Osteocyte (in vitro differentiated cells): ENCODE measurements at places on chromosomes 16 and 17. TPM values are rescaled to one million over a fixed set of nuclear protein-coding genes. Genes with fewer than 3 reads are reported as not detected.

DNA sequence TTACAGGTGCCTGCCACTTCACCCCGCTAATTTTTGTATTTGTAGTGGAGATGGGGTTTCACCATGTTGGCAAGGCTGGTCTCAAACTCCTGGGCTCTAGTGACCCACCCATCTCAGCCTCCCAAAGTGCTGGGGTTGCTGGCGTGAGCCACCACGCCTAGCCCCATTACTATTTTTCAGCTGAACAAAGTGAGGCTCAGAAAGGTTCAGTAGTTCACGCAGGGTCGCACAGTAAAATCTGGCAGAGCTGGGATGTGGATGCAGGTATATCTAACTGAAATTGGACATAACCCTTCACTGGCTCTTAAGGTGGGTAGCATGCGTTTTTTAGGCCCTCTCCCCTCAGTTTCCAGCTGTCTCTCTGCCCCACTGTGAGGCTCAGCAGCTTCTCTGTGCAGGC is 7.2 kb downstream of the AQP8 start:
- DNase-seq = no peak

- no peak for DNase-seq
These were observed 2.0 kb downstream of the GPRC5B start for GRCh38 chr16:19882646-19883045.

GRCh38 chr17:16001226-16001897 is 1.7 kb downstream of the TTC19 start:
- no peak for DNase-seq

- DNase-seq = no peak
These were observed 24.4 kb upstream of the GPT2 start for GRCh38 chr16:46859719-46860152.

The PPY gene
- total RNA-seq = not detected in 2 replicates

- peak; percentile 32 for DNase-seq
These were observed 2.6 kb downstream of the ANKRD40CL start for GRCh38 chr17:50764734-50765149.

DNA sequence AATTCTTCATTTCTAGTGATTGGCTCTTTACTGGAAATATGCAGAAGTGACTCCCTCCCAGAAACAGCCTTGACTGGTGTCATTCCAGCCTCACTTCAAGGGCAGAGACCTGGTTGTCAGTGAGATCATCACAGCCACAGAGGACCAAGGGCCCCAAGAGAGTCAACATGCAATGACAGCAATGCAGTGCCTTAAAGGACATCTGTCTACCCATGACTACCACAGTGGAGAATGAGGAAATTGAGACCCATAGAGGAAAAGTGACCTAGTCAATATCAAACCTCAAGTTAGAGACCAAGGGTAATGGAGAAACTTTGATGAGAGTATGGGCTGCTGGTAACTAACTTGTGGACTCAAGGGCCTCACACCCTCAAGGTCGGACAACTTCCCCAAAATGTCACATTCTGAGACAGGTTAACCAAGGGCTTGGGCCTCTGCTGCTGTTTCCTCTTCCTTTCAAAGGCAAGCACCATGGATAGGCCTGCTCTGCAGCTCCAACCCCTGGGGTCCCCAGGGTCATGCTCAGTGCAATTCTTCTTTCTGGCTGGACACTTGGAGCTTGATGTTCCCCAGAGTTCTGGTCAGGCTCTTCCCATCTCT is 11.3 kb downstream of the NOG start:
- no peak for DNase-seq

GRCh38 chr17:42971589-42971988 is 7.3 kb upstream of the AARSD1 start:
- DNase-seq = no peak

The TP53TG3F gene
- total RNA-seq = not detected in 2 replicates

DNA sequence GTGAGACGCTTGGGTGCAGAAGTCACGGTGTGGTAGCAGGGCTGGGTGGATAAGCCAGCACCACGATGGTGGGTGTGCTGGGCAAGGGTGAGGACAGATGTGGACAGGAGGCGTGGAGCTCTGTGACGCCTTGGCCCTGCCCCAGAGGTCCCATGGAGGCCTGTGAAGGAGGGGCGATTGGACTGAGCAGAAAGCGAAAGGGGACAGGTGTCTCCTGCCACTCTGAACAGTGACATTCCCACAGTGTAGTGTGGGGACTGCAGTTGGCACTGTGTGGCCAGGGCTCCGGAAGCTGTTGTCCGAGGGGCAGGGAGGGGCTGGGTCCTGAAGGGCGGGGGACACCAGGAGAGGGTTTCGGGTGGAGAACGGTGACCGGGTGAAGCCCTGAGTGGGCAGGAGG is 7.3 kb downstream of the TBC1D24 start:
- no peak for DNase-seq

- DNase-seq = no peak
These were observed 16.1 kb upstream of the TNFRSF13B start for GRCh38 chr17:16987830-16988601.

DNA sequence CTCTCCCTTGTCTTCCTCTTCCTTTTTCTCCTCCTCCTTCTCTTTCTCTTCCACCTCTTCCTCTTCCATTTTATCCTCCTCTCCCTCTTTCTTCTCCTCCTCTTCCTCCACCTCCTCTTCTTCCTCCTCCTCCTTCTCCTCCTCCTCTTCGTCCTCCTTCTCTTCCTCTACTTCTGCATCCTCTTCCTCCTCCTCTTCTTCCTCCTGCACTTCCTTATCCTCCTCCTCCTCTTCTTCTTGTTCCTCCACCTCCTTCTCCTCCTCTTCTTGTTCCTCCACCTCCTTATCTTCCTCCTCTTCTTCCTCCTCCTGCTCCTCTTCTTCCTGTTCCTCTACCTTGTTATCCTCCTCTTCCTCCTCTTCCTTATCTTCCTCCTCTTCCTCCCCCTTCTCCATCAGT is 28.8 kb upstream of the GPR139 start:
- DNase-seq = no peak

GRCh38 chr17:39607851-39608130 is at the start of gene NEUROD2:
Gene NEUROD2 (minus strand): TSS chr17:39607920. CDS start chr17:39606599, 1,321 bp downstream.
- DNase-seq = no peak

GRCh38 chr16:57998486-57998885 is 2.0 kb downstream of the ZNF319 start:
- DNase-seq = no peak

DNA sequence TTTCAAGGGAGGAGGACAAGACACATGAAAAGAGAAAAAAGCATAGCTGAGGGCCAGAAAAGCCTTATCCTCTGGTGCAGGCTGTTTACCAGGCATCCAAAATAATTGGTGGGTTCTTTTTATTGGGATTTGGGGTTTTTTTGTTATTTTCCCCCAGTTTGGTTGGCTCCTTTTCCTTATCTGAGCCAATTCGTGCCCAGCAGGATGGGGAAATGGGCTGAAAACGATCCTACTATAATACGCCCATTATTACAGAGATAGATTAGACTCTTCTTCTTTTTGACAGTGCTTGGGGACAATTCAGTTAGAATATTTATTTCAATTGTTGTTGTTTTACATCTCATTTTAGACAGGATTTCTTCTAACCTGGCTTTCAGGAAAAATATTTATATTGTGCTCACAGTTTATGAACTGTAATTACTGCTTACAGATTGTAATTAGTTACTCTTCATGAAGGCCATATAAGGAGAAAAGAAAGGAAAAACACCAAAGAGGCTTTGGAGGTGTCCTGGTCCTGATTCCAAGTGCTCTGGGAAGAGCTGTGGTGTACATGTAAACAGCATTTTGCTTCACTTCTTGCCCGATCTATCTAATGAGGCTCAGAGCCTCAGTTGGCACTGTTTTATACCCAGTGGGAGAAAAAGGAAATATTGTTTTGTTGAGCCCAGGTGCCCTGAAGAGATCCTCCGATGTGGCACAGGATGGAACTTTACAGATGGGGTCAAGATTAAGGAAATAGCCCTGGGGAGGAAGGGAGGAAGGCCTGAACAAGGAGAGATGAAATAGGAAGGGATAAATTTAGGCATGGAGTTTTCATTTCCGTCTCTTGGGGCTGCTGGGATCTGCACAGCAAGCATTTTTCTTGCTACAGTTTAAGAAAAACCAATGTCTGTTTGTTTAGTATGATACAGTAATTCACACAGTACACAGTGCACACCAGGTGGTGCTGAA is 611 bp upstream of the ANKRD40 start:
- no peak for DNase-seq

- no peak for DNase-seq
These were observed 5.0 kb upstream of the TM4SF5 start for GRCh38 chr17:4766723-4767122.

The CD300LD gene
- not detected in 2 replicates for total RNA-seq

DNA sequence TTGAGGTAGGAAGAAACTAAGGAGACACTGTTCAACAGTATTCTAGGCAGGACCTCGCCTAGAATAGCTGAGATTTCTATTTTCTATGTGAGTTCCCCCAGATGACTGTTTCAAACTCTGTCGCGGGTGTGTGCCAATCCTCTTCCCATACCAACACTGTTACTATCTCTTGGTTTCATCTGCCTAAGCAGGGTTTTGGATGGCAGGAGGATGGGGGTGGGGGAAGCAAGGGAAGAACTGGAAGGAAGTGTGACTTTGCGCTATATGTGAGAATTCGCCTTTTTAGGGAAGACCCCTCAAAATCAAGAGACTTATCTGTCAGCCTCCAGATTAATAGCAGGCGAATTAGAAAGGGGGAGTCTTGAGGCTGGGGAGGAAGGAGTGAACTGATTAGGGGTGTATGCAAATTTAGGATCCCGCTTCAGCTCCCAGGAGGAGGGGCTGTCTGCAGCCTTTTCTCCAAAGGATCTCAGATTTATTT is 521 bp upstream of the G6PC3 start:
- no peak for DNase-seq

The LYRM1 gene
- total RNA-seq = 14.9 and 18.1 TPM in 2 replicates

- no peak for DNase-seq
These were observed 160.5 kb upstream of the KCNJ16 start for GRCh38 chr17:69914520-69914919.

The HSD11B2 gene
- 0.40 and 0.68 TPM in 2 replicates for total RNA-seq

- DNase-seq = no peak
These were observed 169.3 kb downstream of the ZFHX3 start for GRCh38 chr16:72878301-72879269.

The VMP1 gene
- total RNA-seq = 364 and 468 TPM in 2 replicates

The KCNJ2 gene
- not detected in 2 replicates for total RNA-seq

- DNase-seq = no peak
These were observed 11.1 kb downstream of the RAB40B start for GRCh38 chr17:82687375-82687861.

The PDK2 gene
- 66.2 and 67.0 TPM in 2 replicates for total RNA-seq

The CA7 gene
- total RNA-seq = not detected in 2 replicates

GRCh38 chr16:69329369-69330285 is 761 bp downstream of the PDF start:
- no peak for DNase-seq

GRCh38 chr16:13982451-13982850 is 62.5 kb downstream of the ERCC4 start:
- DNase-seq = no peak

DNA sequence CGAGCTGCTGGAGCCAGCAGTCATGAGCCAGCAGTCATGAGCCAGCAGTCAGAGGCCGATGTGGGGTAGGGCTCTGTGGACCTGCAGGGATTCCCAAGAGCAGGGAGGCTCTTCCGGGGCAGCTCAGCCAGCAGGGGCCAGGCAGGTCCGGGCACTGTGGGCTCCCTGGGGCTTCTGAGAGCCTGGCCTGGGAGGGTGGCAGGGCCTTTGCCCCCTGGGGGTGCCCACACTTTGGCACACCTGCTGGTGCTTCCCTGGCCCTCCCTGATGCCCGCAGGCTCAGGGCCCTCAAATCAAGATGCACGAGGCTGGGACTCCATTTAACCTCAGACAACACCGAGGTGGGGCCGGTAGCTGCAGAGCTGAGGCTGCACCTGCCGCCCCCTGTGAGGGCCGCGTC is 18.1 kb downstream of the SOX8 start:
- DNase-seq = no peak

GRCh38 chr16:84144209-84144858 is 643 bp downstream of the HSDL1 start:
- DNase-seq = no peak

The GLP2R gene
- 2.0 and 3.2 TPM in 2 replicates for total RNA-seq

GRCh38 chr16:49452578-49452977 is 79.0 kb downstream of the C16orf78 start:
- DNase-seq = no peak

DNA sequence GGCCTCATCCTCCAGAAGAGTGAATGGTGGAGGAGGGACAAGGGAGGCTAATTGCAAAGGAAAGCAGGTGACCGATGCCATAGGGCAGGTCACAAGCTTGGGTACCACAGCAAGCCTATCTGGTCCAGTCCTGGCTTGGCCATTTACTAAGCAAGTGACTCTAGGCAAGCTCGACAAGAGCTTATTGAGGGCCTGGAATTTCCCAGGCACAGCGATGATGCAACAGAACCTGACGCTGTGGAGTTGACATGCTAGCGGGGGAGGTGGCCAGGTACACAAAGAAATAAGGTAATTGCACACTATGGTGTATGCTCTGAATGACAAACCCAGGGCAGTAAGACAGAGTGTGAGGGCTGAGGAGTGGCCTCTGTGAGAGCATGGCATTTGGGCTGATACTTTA is 98.5 kb downstream of the PGS1 start:
- DNase-seq = no peak

DNA sequence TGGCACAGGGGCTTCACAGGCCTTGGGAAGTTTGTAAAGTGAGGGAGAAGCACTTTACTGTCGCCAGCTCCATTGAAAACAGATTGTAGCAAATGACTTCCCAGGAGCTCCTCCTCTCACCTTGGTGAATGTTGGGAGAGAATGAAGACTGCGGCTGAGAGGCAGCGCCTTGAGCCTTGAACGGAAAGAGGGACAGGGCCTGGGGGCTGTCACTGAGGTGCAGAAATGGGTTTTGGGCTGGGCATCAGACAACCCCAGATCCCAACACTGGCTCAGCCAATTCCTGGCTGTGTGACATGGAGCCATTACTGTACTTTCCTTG is 603 bp upstream of the MRTFB start:
- no peak for DNase-seq

The PMP22 gene
- 188 and 204 TPM in 2 replicates for total RNA-seq

DNA sequence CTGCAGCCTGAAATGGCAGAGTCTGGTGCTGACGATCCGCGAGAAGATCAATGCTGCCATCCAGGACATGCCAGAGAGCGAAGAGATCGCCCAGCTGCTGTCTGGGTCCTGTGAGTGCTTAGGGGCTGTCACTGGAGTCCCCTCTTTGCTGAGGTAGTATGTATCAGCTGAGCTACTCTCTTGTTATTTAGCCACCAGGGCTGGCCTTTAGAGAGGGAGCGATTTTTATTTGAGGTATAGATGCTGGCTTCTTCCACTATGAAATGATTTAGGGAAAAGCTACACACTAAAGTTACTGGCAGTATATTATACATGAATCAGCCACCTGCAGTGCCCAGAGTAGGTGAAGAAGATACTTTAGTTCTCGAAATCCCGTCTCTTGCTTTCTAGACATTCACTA is 2.6 kb downstream of the CDK5RAP3 start:
- no peak for DNase-seq
